ENCODE measurements at places on chromosomes 7 and 10. TPM values are rescaled to one million over a fixed set of nuclear protein-coding genes. Genes with fewer than 3 reads are reported as not detected.

DNA sequence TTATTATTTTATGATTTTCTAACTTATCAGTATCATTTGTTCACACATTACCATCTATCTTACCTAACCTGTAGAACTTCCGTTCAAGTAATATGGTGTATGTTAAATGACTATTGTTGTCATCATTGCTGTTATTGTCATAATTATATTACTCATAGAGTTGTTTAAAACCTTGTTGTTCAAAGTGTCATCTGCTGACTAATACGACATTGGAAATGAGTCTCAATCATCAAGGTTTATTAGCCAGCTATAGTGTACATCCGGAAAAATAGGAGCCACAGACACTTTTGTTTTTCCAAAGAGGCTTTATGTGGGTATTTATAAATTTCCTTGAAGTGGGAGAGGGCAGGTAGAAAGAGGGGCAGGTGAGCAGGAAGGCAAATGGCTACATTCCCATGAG, 386.9 kb upstream of the LRRTM3 start:
- no peak for DNase-seq

- DNase-seq = no peak
Measured at GRCh38 chr7:157113607-157114006, 25.1 kb upstream of the UBE3C start.

DNA sequence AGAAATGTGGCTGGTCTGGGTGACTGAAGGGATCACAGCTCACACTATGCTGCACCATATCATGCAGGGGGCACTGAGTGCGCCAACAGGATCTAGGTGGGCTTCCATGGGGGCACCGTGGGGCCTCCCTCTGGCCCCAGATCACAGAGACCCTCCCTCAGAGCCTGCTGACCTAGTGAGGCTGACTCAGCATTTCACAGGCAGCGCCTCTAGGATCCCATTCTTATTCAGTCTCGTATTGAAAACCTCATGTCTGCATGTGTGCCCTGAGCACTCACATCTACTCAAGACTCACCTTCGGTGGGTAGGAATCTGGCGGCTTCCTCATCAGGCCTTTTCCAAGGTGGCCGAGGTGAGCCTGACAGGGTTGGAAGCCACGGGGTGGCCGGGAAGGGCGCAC, 141.6 kb downstream of the FANK1 start:
- DNase-seq = no peak

DNA sequence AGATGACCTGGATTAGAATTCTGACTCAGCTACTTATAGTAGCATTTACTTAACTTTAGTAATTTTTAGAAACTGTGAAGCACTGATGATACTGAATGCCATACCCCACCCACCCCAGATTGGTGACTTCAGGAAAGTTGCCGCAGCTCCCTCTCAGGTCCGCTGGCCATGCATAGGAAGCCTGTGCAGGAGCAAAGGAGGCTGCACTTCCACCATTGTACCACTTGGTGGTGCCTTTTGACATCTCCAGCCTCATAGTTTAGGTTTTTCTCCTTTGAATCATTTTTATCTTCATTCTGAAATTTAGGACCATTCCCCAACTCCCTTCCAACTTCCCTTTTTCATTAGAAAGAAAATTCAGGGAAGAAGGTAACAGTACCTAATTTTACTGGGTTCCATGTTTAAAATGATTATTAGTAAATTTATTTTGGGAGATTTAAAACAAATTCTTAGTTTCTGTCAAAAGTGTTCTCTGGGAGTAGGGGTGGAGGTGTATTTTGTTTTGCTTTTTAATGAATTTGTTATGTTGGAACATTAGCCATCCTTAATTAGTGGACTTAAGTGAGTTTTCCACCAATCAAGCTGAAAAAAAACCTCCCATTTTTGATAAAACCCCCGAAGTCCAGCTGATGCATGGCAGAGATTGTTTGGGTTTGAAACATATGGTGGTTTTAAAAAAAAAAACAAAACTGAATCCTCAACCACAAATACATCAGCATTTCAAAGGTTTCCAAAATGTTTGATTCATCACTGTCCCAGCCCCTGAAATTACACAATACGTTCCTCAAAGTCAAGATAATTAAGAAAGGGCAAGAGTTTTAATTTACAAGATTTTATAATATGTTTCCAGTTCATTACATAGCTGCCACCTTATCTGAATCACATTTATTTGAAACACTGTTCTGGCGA, 109.6 kb downstream of the WNT2 start:
- no peak for DNase-seq

GRCh38 chr7:100435401-100436304, 644 bp downstream of the PPP1R35 start:
- DNase-seq = peak; percentile 44

GFRA1 gene
- total RNA-seq = 0.11 TPM

All from PC-9 (cell line).